Activated CD8-positive, alpha-beta memory T cell treated with anti-CD3 and anti-CD28 coated beads for 4 hours (primary cell): ENCODE measurements at places on chromosomes 11 and 22.
A peak's percentile ranks its signal among the peaks of the same experiment; 100 is the strongest.

GRCh38 chr11:61774411-61774810 lies 18.0 kb downstream of the TMEM258 start:
- DNase-seq, result no peak

DNA sequence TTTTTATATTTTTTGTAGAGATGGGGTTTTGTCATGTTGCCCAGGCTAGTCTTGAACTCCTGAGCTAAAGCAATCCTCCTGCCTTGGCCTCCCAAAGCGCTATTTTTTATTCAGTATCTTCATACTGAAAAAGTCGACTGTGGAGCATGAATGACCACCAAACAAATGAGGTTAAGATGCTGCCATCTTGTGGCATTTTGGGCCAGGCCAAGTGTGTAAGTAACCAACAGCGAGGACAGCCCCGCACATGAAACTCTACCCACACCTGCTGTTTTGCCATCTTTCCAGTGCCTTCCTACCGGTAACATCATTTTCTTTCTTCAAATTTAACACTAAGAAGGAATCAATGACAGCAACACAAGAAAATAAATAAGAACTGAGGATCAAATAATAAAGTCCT lies 32.2 kb upstream of the AQP11 start:
- DNase-seq, result no peak

GRCh38 chr11:125176866-125177265 lies 12.3 kb downstream of the PKNOX2 start:
- DNase-seq, result no peak

- no peak for DNase-seq
These were observed 98.8 kb downstream of the SNX19 start for GRCh38 chr11:130817330-130817944.

DNA sequence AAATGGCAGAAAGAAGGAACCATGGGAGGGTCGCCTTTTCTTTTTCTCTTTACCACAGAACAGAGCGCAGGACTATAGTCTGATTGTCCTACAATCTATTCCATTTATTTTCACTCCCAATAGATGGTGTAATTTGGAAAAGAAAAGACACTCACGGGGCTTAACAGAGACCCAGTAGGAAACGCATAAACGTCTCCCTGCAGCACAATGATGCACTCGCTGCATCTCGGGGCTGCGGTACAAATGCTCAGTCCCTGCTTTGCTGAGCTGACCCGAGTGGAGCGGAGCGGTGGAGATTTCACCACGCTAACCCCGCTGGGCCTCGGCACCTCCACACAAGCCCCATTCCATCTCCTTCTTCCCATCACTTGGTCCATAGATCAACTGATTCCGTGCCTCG lies 1.5 kb downstream of the FEZ1 start:
- DNase-seq, result no peak

DNA sequence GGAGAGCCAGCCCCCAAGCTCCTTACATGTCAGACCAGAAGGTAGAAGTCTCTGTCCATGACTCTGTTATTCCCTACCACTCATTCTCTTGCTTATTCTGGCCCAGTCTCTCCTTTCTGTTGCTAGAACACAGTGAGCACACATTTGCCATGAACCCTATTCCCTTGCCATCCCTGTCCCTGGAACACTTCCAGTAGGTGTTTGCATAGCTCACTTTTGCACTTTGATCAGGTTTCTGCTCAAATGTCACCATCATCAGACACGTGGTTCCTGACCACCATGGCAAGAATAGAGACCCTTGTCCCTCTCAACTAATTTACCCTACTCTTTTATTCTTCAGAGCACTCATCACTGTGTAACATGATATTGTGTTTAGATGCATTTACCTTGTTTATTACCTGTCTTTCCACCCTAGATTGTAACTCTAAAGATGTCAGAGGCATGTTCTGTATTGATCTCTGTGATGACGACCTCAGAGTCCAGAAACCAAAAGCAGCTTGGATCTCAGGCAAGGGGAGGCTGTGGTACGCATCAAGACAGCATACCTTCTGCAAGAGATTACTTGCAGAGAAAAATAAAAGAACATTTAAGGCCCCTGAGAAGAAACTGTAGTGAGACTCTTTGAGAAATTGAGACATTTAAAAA lies 606.4 kb downstream of the OPCML start:
- no peak for DNase-seq

- DNase-seq, result no peak
These were observed 25.4 kb downstream of the FXYD6 start for GRCh38 chr11:117851106-117851505.

- no peak for DNase-seq
These were observed 79.4 kb upstream of the NARS2 start for GRCh38 chr11:78654071-78654470.

DNA sequence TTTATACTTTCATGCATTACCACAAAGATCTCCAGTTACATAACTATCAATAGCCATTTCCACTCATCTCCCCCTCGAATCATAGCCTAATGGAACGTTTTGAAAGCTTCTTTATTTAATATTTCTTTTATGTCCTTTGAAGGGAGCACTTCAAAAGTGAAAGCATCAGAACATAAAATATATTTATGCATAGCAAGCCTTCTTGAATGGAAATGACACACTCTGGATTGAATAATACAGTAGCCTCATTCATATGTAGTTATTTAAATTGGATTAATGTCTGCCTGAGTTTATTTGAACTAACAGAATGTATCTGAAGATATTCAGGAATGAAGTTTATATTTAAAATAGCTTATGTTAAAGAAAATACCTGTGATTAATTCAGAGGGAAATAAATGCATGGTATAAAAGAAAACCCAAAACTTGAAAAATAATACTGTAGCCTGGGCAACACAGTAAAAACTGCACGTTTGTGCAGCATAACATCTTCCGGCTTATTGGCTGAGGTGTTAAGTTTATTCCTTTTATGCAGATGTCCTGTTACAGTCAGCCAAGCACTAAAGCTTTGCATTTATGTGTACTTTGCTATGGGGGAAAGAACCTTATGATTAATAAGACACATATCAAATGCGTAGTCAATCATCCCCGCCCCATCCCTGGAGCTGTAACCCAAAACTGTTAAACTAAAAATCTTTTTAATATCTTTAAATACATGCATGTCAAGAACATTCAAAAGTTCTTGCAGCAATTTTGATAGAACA lies 22.0 kb downstream of the OOSP3 start:
- no peak for DNase-seq

DNA sequence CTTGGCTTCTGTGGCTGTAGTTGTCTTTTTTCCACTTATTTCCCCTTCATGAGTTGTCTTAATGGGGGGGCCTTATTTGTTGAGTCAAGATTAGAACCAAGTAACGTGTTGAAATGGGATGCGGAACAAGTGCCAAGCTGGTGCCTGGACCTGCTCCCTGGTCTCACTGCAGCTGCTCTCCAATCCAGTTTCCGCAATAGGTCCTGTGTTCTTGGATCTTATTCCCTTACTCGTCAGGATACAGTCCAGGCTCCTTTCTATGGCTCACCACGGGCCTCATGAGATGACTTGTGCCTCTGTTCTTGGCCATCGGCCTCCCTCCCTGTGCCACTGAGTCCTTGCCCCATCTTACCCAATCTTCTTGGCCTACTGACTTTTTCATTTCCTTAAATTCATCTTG lies 159.6 kb upstream of the CADM1 start:
- DNase-seq, result no peak

- no peak for DNase-seq
These were observed 12.3 kb downstream of the PDGFD start for GRCh38 chr11:104151404-104152204.

- no peak for DNase-seq
These were observed 31.2 kb downstream of the C11orf71 start for GRCh38 chr11:114368918-114369680.

DNA sequence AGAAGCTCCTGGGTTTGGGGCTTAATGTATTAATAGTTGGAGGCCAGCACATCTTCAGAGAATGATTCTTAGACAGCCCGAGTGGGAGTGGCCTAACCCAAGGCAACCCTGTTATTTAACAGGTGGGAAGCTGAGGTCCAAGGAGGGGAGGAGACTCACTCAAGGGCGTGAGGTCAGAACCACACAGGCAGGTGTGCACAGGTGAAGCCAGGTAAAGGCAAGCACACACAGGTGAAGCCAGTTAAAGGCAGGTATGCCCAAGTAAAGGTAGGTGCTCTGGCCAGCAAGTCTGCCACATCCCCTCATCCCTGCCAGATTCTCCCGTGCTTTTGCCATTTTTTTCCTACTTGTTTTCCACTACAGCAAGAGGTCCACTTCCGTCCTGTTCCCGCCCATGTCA lies 2.9 kb upstream of the SHANK2 start:
- DNase-seq, result no peak

DNA sequence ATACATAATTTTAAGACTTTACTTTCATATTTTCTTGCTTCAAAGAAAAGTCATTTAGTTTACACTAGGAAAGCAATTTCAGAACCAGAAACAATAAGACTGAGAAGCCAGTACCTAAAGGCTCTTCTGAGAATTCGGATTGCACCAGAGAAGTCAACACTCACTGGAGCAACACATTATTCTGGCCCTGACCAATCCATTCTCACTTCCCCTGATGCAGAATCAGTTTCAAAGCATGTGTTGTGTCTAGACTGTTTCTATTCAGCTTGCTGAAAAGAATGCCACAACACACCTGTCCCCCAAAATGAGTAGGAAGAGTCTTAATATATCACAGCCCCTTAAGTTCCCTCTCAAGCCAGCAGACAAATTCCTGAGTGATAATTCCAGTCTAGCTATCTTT lies 1074.3 kb upstream of the TENM4 start:
- DNase-seq, result no peak

- DNase-seq, result no peak
These were observed 47.2 kb downstream of the BLID start for GRCh38 chr11:122068837-122069236.

DNA sequence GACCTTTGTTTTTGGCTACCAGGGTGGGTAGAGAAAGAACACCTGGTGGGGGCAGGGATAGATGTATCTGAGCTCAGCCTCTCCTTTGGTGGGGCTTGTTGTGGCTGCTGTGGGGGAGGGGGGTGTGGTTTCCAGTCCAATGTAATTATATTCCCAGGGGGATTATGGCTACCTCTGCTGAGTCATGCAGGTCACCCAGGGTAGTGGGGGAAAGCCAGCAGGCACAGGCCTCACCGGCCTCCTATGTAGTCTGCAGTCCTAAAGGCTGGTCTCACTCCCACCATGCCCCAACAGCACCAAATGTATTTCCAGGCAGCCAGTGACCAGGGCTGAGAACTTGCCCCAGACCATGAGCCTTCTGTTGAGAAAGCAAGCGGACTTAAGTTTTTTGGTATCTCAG lies 119.6 kb downstream of the DYNC2H1 start:
- DNase-seq, result no peak

DNA sequence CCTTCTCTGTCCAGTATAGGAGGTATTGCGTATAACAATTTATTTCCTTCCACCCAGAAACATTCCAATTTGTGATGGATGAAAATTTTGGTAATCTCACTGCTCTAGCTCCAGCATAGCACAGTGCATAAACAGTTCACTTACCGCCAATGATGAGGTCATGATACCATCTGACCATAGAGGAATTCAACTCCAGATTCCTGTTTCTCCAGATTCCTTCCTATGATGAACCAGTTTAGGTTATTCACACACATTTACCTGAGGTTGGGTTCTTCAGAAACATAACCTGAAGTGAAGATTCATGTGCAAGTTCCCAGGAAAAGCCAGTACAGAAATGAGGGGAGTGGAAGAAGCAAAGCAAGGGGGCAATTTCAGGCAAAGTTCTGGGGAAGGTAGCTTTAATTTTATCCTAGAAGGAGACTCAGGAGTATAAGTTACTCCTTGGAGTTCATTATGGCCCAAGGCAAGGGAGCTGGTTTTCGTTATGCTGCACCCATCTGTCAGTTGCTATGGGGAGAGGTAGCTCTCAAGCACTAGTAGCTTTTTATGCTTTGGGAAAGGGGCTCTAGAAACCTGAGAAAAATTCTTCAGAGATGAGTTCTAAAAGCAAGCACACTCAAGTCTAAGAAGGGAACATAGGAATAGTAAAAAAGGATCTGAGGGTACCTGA lies 121.6 kb downstream of the CASP12 start:
- no peak for DNase-seq

DNA sequence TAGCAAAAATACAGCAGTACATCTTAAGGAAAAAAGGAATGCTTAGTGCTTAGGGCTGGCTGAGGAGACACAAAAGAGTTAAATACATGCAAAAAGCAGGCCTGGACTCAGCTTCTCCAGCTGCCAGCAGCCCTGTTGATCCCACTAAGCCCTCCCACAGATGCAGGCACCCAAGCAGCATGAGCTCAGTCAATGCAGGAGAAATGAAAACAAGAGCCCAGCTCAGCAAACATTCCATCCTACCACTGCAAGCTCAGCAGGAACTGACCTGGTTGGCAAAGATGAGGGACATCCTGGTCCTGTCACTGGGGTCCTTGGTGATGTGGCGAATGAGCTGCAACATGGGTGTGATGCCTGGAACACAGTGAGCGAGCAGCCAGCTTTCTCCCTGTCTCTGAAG lies 5.8 kb downstream of the CYB5R2 start:
- DNase-seq, result no peak

GRCh38 chr22:19874307-19875060 lies 19.8 kb upstream of the GNB1L start:
- no peak for DNase-seq

DNA sequence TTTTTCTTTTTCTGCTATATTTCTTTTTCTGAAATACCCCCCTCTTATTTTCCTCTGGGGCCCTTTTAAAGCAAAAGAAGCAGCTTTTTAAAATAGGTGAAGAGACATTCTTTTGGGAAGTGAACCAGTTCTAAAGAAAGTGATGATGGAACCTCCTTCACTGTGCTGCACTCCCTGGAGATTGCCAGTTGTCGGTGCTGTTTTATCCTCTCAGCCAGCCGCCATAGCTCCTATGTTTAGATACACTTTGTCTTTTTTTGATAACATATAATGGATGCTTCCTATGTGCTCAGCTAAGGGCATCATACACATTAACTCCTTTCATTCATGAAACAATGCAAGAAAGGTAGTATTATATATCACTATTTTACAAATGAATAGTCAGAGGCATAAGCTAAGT lies 14.0 kb downstream of the CFAP300 start:
- no peak for DNase-seq

- DNase-seq, result no peak
These were observed 13.5 kb downstream of the NCF4 start for GRCh38 chr22:36874309-36874696.

DNA sequence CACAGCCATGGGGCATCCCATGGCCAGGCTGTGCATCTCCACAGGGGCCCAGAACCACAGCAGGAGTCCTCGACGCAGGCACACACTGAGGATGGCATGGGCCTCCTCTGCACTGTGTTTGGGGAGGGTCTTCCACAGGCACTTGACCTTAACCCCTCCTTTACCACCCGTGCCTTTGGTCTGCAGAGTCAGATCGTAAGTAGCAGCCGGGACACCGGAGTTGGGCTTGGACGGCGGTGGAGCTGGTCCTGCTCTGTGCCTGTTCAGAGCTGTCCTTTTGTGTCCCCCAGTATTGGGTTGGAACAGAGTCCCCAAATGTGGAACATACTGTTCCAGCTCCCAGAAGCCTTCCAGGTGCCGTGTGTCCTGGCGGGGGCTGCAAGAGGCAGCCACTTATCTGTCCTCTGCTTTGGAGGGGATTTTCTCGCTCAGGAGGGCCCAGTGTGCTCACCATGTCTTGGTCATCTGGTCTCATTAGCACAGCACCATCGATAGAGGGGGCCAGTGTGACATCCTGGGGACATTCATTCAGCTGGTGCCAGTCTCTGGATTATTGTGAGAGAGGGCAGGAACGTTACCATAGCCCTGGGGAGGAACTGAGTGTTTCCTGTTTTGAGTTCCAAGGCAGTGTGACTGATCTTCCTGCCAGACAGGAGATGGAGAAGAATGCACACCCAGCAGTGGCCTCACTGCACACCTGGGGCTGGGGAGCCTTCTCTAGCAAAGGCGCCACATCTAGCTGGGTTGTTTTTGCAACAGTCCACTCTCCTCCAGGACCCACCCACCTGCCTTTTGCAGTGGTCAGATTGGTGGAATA lies 12.4 kb downstream of the CRELD2 start:
- peak; percentile 21 for DNase-seq
